Iris pigment epithelial cell (primary cell): ENCODE measurements at places on chromosomes 4 and X.
A peak's percentile ranks its signal among the peaks of the same experiment; 100 is the strongest.

DNA sequence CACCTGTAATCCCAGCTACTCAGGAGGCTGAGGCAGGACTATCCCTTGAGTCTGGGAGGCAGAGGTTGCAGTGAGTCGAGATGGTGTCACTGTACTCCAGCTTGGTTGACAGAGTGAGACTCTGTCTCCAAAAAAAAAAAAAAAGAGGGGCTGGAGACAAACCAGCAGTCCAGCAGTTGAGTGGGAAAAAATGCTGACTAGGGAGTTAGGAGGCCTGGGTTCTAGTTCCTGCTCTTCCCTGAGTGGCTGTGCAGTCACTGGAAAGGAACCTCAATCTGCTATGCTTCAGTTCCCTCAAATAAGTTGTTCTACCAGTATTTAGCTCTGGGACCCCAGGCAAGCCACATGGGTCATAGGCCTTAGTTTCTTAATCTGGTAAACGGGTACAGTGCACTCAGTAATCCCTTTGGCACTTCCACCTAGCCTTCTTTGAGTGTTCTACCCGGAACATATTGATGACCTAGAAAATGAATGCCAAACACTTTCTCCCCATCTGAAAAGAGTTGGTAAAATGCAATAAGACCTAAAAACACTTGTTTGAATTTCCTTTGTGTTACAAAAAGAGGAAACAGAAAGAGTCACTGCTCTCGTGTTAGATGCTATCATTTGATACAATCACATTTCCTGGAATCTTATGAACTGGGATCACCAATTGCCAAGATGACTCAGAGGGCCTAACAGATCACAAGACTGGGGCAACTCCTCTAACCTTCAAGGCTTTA is 99.3 kb upstream of the EGFL6 start:
- DNase-seq, result peak; percentile 57

GRCh38 chr4:170259631-170260153 is 169.9 kb upstream of the AADAT start:
- DNase-seq, result peak; percentile 86

GRCh38 chrX:129115104-129115503 is 408.2 kb downstream of the SMARCA1 start:
- DNase-seq, result peak; percentile 28

GRCh38 chrX:15686818-15687685 is 22.4 kb upstream of the CLTRN start:
- peak; percentile 55 for DNase-seq

- no peak for DNase-seq
Measured at GRCh38 chr4:24137671-24138601, 248.1 kb upstream of the PPARGC1A start.

DNA sequence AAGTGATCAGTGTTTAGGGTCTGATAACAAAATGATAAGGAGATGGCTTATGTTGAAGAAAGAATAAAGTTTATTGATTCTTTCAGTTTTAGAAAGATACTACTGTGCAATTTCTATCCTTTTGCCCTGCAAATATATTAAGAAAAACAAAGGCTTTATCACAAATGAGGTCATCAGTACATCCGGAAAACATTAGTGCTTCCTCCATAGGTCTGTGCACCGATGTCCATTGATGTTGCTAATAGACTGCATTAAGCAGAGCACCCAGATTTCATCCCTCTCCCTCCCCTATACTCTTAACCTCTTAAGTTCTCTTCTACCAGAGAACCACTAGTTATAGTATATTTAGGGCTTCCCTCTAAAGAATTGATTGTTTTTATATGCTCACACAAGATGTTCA is 53.7 kb upstream of the HHIP start:
- peak; percentile 27 for DNase-seq

- no peak for DNase-seq
Measured at GRCh38 chrX:133477986-133478385, 62.7 kb upstream of the GPC4 start.

- no peak for DNase-seq
Measured at GRCh38 chrX:136193771-136194170, 46.4 kb downstream of the FHL1 start.

- DNase-seq, result no peak
Measured at GRCh38 chrX:3803713-3804112, 90.3 kb upstream of the PRKX start.

- DNase-seq, result peak; percentile 80
Measured at GRCh38 chrX:23803931-23804381, 21.0 kb downstream of the SAT1 start.

DNA sequence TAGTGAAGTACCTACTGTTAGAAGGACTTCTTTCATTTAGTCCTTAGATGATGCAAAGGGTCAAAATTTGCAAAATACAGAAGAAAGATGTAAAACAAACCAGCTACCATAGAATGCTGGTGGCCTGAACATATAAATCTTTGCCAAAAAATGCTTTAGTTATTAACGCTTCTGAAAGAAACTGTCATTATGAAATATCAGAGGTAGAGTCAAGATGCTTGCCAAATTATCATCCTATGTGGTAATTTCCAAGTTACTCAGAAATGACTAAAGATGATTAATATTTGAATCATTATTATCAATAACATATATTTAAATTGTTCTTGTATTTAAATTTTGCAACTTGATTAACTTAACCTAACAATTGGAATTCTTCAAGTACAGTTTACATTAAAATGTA is 588.4 kb upstream of the FAM241A start:
- peak; percentile 47 for DNase-seq

DNA sequence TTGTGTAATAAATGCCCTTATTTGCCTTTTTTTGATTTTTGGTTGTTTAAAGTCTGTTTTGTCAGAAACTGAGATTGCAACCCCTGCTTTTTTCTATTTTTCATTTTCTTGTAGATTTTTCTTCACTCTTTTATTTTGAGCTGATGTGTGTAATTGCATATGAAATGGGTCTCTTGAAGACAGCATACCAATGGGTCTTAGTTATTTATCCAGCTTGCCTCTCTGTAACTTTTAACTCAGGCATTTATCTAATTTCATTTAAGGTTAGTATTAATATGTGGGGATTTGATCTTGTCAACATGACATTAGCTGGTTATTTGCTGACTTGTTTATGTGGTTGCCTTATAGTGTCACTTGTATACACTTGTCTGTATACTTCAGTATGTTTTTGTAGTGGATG is 378.0 kb downstream of the CPXCR1 start:
- no peak for DNase-seq

GRCh38 chr4:152640058-152640921 is 39.5 kb downstream of the TMEM154 start:
- DNase-seq, result no peak

DNA sequence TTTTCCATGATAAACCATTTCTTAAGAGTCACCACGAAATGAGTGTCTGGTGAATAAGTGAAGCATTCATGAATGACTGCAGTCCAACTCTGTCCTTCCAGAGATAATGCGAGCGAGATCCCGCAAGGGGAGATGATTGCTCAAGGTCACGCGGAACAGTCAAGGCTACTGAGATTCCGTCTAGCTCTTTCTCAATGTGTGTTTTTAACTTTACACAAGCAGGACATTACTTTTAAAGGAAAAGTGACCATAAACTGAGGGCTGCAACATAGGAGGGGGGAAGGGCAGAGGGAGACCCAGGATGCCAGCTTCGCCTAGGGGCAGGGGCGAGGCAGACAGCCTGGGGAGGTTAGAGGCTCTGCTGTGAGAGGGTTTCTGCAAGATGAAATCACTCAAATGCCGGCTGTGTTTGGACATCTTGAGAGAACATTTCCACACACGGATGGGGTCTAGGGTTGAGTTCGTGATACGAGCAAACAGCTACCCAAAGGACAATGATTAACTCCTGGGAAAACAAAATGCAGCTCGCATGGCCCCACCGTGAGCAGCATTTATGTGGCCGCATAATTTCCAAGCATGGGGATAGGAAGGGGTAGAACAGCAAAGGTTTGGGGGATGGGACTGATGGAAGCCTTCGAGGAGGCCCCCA is 23.8 kb upstream of the CCNQ start:
- DNase-seq, result no peak

DNA sequence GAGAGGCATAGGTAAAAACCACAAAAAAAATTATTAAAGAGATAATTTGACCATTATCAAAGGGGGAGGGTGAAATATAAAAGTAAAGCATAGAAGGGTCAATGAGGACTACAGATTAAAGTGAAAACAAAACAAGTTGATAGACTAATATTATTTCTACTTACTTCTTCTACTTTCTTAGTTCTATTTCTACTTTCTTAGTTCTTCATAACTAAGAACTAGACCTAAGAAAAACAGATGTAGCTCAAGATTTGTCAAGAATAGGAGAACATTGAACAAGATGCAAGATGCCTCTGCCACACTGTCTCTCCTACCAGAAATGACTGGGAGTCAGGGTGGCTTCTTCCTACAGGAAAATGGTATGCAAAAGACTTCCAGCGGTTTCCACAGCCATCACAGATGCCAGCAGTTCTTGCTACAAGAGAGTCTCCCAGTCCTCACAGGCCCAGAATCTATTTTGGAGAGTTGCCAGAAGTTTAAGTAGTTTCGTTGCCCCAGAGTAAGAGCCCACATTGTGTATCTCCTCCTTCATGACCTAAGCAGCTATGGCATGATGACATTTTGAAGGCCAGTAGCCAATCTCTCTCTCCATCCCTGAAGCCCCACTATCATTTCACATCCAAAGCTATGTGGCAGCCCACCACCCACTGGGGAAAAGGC is 42.9 kb upstream of the DDX60 start:
- no peak for DNase-seq

DNA sequence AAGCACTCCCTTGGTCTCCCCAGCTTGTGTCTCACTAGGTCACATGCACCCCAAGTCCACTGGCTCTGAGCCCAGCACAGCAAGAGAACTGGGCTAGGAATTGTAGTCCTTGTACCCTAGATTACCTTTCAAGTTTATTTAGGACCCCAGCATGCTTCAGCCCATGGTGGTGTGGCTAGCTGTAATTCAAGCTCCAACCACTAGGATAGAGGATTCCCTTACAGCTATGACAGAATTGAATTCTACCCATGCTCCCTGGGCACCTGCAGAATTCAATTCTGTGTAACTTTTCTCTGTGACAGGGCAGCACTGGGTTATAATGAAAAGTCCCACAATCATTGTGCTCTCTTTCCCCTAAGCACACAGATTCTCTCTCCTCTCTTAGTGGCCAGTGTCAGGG is 253.8 kb upstream of the DMD start:
- DNase-seq, result no peak

DNA sequence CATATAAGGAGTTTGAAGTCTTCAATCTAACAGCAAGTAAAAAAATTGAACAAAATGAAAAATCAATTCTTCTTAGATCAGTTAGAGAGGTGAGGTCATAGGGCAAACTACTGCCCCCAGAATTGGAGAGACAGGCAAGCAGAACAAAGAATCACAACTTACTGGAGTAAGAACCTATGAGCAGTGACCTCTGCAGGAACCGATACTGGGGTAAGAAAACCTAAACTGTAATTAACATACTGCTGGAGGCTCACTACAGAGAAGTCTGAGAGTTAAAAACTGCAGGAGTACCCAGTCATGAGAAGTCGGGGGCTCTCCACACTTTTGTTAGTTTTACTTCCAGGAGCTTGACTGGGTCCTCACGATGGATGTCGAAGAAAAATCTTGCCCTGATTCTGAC is 16.0 kb downstream of the CLDN22 start:
- no peak for DNase-seq

DNA sequence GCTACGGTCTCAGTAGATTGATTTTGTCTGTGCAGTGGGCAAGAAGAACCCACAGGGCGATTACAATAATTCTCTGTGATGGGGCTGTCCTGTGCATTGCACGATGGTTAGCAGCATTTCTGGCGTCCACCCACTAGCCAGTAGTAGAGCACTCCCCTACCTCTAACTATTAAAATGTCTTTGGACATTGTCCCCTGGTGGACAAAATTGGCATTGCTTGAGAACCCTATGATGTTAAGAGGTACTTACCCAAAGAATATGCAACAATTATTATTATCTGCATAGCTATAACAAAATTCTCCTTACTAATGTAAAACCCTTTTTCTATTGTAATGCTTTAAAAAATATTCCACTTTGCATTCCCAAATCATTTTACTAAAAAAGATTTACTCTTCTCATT is 109.5 kb upstream of the VCX3A start:
- DNase-seq, result no peak

- DNase-seq, result no peak
Measured at GRCh38 chr4:94583914-94584641, 132.3 kb downstream of the PDLIM5 start.

GRCh38 chrX:108811891-108812290 is 75.5 kb upstream of the IRS4 start:
- no peak for DNase-seq

GRCh38 chrX:117397844-117398243 is 718.8 kb downstream of the KLHL13 start:
- DNase-seq, result no peak

DNA sequence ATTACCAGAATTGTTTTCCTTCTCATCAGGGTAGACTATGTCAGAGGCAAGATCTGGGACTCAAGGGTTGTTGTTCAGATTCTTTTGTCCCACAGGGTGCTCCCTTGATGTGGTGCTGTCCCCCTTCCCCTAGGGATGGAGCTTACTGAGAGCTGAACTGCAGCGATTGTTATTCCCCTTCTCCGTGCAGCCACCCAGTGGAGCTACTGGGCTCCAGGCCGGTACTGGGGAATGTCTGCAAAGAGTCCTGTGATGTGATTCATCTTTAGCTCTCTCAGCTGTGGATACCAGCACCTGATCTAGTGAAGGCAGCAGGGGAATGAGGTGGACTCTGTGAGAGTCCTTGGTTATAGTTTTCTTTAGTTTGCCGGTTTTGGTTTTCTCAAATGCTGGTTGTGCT is 247.4 kb upstream of the HAND2 start:
- DNase-seq, result no peak

GRCh38 chrX:72110876-72111708 is 20.6 kb downstream of the RTL5 start:
- no peak for DNase-seq

DNA sequence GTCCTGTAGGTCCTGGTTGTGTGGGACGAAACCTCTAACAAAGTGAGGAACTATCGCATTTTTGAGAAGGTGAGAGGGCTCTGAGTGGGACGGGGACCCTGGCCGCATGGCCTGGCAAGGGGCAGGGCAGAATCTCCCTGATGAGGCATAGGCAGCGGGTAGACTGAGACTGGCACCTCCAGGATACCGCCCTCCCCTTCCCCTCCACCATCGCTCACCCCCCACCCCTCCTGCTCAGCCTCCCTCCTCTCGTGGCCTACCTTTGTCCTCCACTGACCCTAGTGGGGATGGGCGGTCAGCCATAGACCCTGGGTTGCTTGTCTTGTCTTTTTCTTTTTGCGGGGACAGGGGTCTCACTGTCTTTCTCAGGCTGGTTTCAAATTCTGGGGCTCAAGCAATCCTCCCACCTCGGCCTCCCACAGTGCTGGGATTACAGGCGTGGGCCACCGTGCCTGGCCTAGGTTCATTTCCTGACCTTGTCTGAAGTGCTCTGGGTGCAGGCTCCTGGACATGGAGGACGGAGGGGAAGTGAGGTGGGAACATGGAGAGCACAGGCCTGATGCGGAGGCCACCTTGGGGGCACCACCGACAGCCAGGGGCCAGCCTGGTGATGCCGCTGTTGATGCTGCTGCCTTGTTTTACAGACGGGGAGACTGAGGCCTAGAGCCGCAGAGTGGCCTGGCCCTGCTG is 10.5 kb upstream of the ADD1 start:
- DNase-seq, result no peak

- DNase-seq, result no peak
Measured at GRCh38 chr4:126018274-126018673, 703.5 kb downstream of the FAT4 start.
